ENCODE measurements at places on chromosomes 5 and 9.

DNA sequence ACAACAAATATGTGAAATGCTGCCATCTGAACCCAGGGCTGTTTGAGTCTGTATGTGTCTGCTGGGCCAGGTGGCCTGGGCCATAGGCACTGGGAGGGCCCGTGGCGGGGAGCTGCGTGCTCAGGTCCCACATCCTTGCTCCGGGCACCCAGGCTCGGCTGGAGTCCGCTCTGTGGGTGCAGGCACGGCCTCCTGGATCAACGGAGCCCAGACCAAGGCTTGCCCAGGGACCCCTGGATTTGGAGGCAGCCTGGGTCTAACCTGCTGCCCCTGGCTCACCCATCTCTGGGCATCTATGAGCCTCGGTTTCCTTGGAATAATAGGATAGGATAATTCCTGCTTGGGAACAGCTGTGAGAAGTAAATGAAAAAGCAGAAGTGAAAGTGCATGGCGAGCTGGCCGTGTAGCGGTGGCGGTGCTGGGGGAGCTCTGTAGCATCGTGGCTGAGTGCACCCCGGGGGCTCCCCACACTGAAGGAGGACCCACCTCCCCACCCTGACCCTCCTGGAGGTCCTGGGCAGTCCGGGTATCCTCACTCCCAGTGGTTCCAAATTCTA is 1.2 kb downstream of the CDHR2 start:
- DNase-seq, result no peak

GRCh38 chr9:75239176-75239575 is 150.9 kb downstream of the OSTF1 start:
- peak; percentile 44 for DNase-seq

GRCh38 chr5:146965761-146966659 is 87.5 kb upstream of the PPP2R2B start:
- peak; percentile 96 for DNase-seq

DNA sequence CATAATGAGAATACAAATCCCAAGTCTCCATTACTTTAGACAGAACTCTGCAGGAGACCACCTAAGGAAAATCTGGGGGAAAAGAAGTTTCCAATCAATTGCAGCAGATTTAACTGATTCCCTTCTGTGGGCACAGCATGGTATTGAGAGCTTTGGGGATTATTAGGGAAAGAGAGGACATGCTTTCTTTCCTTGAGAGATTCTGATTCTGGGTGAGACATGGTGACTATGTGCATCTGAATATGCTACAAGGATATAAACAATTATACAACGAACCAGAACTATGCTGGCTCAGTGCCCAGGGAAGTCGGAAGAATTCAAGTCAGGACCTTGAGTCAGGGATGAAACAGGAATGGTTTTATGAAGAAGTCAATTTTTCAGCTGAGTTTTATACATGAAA is 183.7 kb downstream of the PDE4D start:
- DNase-seq, result no peak

- peak; percentile 44 for DNase-seq
These were observed 26.7 kb downstream of the BDP1 start for GRCh38 chr5:71482132-71482531.

DNA sequence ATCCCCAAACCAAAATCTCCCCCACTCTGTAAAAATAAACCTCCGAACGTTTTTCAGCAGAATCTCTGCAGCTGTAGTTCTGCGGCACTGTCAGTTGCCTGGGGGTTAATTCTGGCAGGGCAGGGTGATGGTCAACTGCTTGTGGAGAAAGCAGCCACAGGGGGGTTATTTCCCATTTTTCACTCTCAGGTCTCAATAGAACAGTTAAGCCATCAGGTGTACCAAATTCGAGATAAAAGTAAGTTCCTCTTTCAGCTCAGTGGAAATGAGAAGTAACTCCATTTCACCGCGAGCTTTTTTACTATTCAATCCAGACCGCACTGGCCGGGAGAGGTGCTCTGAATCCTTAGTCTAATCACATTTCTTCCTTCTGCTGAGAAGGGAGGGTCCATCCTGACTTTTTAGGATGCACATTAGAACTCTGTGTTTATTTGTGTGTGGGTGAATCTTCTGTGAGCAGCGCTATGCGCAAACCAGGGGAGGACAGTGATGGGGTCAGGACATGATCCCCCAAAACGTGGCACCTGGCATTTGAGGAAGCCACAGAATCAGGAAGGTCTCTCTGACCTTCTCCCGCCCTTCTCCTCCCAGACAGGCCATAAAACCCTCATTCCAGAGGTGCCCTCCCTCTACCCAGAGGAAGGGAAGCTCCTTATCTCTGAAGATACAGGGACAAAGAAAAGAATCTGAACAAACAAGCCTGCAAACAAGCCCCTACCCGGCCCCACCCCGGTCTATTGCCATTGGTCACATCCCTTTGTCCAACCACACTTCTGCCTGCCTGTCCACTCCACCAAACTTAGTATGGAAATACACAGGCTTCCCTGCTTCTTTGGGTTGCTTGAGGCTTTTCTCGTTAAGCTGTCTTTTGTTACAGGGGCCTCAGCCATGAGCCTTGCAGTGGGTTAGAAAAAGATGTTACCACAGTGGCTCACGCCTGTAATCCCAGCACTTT is 229.0 kb downstream of the ROR2 start:
- no peak for DNase-seq

GRCh38 chr5:65125591-65126541 is 355.9 kb downstream of the ADAMTS6 start:
- no peak for DNase-seq

- no peak for DNase-seq
These were observed 17.7 kb downstream of the MLLT3 start for GRCh38 chr9:20604562-20604961.

GRCh38 chr5:78716206-78716605 is 67.6 kb upstream of the LHFPL2 start:
- no peak for DNase-seq

- no peak for DNase-seq
These were observed 989.2 kb downstream of the TLE4 start for GRCh38 chr9:80560976-80561375.

- no peak for DNase-seq
These were observed 858.5 kb upstream of the PTPRD start for GRCh38 chr9:11471321-11471720.

- no peak for DNase-seq
These were observed 132.9 kb downstream of the TRPM3 start for GRCh38 chr9:70988551-70988950.

DNA sequence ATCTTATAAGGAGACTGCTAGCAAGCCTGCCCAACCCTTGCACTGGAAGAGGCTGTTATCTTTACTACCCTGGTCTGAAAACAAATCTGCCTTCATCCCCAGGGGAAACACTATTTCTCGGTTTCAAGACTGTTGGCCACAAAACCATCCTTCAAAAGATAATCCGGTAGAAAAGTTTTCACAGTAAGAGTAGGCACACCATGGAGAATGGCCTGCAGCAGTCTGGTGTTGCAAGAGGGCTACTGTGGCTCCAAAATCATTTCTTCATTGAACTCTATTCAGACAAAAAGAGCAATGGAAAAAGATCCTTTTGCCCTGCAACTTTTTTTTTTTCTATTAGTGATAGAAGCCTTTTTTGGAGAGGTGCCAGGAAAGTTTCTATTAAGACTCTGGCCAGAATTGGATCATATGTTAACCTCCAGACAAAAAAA is 163.9 kb downstream of the ARHGEF28 start:
- no peak for DNase-seq

GRCh38 chr5:144429905-144430304 is 259.2 kb downstream of the KCTD16 start:
- DNase-seq, result no peak

GRCh38 chr5:157248821-157249470 is 17.0 kb upstream of the CYFIP2 start:
- DNase-seq, result no peak

DNA sequence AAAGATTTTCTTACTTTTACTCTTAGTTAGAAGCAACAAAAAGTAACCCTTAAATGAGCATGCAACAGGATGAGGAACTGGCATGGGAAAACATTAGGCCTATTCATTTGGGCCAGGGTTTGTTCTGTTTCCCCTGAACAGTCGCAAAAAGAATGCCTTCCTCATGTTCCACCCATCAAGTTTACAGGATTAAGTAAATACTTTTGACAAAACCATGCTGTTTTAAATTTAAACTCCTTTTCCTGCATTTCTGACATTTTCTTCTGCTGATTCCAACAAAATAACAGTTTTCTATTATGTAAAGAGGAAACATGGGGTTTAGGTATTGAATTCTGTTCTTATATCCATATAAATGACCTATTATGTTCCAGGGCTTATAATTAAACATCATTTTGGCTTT is 236.6 kb upstream of the ACTBL2 start:
- no peak for DNase-seq

DNA sequence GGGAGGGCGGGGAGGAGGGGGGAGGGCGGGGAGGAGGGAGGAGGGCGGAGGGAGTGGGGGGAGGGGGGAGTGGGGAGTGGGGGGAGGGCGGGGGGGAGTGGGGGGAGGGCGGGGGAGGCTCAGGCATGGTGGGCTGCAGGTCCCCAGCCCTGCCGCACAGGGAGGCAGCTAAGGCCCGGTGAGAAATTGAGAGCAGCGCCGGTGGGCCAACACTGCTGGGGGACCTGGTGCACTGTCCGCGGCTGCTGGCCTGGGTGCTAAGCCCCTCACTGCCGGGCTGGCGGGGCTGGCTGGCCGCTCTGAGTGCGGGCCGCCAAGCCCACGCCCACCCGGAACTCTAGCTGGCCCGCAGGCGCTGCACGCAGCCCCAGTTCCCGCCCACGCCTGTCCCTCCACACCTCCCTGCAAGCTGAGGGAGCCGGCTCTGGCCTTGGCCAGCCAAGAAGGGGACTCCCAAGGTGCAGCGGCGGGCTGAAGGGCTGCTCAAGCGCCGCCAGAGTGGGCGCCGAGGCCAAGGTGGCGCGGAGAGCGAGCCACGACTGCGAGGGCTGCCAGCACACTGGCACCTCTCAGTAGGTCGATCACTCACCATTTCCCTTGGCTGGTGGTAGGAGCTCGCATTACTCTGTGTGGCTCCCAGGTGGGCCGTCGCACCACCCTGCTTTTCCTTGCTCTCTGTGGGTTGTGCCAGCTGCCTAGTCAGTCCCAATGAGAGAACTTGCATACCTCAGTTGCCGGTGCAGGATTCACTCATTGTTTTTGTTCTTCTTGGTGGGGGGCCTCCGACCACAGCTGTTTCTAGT is 160.2 kb downstream of the CNTLN start:
- no peak for DNase-seq

DNA sequence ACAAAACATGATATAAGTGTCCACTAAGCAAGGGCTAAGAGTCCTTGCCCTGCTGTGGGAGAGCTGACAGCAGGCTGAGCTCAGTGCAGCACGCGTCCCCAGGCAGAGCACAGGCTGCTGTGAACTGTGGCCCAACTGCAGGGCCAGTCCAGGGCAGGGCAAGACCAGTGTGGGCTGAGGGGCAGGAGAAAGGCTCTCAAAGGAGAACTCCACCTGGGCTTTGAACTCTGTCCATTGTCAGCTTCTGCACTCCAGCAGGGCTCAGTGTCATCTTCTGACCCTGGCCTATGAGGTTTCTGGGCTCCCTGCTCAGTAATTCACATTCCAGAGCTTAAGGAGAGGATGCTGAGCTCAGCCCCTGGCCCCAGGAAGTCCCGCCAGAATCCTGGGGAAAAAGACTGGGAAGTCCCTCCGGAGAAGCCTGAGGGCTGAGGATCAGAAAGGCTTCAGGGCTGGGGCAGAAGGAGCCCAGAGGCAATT is 37.4 kb downstream of the LHFPL2 start:
- DNase-seq, result no peak

GRCh38 chr5:68305223-68305870 is 89.8 kb downstream of the PIK3R1 start:
- peak; percentile 23 for DNase-seq

- DNase-seq, result no peak
These were observed 84.8 kb upstream of the FAM169A start for GRCh38 chr5:74950836-74951515.

DNA sequence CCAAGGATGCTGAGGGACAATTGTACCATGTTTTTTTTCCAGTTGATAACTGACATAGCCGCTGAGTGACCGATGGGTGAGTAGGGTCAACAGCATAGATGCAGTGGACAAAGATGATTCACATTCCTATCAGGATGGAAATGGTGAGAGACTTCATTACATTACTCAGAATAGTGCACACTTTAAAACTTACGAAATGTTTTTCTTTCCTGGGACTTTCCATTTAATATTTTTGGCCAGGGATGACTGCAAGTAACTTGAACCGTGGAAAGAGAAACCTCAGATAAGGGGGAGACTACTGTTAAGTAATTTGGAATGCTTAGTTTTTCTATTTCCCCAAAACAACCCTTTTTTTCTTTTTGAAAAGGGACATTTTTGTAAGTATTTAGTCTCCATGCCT is 3.0 kb upstream of the TUSC1 start:
- DNase-seq, result no peak

DNA sequence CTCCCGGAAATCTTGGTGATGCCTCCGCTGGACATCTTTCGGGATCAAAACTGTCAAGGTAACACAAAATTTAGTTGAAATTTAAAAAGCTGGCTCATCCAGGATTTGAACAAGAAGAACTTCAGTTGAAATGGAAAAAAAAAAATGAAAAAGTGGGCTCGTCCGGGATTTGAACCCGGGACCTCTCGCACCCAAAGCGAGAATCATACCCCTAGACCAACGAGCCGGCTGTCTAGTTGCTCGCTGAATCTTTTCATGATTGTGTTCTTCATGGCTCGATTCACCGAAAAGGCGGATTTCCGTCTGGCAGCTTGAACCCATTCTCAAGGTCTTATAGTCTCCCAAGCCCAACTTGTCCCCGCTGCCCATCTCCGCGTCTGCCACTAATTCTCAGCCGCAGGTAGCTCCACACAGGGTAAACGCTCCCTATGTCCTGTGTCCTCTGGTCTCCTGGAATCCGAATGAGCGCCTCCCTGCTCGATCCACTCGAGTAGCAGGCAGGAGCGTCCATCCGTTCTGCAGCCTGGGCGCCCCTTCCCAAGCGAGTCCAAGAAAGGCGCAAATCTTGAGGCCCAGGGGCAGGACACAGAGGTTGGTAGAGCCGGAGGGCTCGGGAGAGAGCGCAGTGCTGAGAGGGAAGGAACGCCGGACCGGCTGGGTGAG is 16.2 kb downstream of the TRIM7 start:
- no peak for DNase-seq

DNA sequence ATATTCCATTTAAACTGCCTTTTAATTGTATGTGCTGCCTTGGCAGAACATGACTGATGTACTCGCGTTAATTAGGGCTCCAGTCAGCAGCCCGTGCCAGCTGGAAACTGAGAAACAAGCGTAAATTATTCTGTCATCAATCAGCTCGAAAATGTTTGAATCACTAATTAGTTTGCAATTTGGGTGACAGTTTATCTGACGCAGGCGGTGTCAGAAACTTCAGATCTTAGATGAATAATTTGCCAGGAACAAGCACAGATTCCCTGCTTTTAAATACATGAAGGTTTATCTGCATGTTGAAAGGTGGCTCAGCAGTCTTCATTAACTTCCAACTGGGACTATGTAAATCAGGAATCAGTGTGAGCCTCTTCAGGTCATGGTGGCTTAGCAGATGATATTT is 176.0 kb upstream of the TLE4 start:
- DNase-seq, result no peak

- no peak for DNase-seq
These were observed 73.9 kb upstream of the ANKH start for GRCh38 chr5:14945450-14945849.

- DNase-seq, result no peak
These were observed 25.6 kb upstream of the VLDLR start for GRCh38 chr9:2595973-2596372.

GRCh38 chr5:140553657-140554056 is 3.6 kb downstream of the SRA1 start:
- no peak for DNase-seq

Measured in NCI-H2029 treated with DMSO at 0.1 percent for 48 hours (cell line).